ENCODE measurements at places on chromosomes 1 and 21. TPM values are rescaled to one million over a fixed set of nuclear protein-coding genes. Genes with fewer than 3 reads are reported as not detected.

Gene PLEKHG5
- total RNA-seq = 24.3 TPM

Gene GUK1
- 302 TPM for total RNA-seq

Gene SIM2
- total RNA-seq = 16.3 TPM

Gene LRRN2
- 7.6 TPM for total RNA-seq

Gene CYP4Z1
- total RNA-seq = not detected

Gene RNF220
- 112 TPM for total RNA-seq

Gene CFAP74
- total RNA-seq = not detected

Gene HJV
- not detected for total RNA-seq

Gene MGST3
- 150 TPM for total RNA-seq

Gene RGS1
- not detected for total RNA-seq

Gene SPRR3
- not detected for total RNA-seq

Gene NTRK1
- not detected for total RNA-seq

Gene BRDT
- total RNA-seq = not detected

Gene IQCC
- 5.3 TPM for total RNA-seq

Gene IGSF9
- total RNA-seq = 1.9 TPM

Gene S100B
- total RNA-seq = not detected

Gene NPHS2
- 2.5 TPM for total RNA-seq

Gene LY9
- not detected for total RNA-seq

Gene SELP
- not detected for total RNA-seq

Gene C1orf21
- 4.7 TPM for total RNA-seq

Gene IFI44
- 3.5 TPM for total RNA-seq

Gene TCP10L
- 1.1 TPM for total RNA-seq

Gene MMP23B
- total RNA-seq = 4.9 TPM

Gene LYPD8
- not detected for total RNA-seq

Gene CRABP2
- 24.5 TPM for total RNA-seq

Gene CDC7
- total RNA-seq = 5.7 TPM

Gene SLC9C2
- not detected for total RNA-seq

Gene FTCD
- total RNA-seq = not detected

Gene TRAF3IP3
- total RNA-seq = not detected

Measured in kidney epithelial cell (primary cell).